ENCODE measurements at places on chromosomes 11 and 22.
A peak's percentile ranks its signal among the peaks of the same experiment; 100 is the strongest.

DNA sequence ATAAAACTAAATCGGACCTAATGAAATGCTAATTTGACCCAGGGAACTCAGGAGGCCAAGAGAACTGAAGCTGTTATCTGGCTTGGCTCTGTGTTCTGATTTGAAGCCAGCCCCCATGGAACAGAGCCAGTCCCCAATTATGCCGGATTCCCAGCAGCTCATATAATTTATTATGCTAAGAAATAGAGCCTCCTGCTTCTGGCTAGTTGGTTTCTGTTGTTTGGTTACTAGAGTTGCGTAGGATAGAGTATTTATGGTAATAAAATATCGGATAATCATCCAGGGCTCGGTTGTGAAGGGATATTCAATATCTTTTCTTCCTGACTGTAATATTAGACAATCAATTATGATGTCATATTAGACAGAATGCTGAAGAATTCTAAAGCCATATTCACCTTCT is 120.4 kb upstream of the TTC12 start:
- DNase-seq: peak; percentile 33

- no peak for DNase-seq
These were observed 3.1 kb downstream of the RAC2 start for GRCh38 chr22:37240941-37241320.

GRCh38 chr11:12769834-12770345 is 95.7 kb downstream of the TEAD1 start:
- DNase-seq: peak; percentile 89

DNA sequence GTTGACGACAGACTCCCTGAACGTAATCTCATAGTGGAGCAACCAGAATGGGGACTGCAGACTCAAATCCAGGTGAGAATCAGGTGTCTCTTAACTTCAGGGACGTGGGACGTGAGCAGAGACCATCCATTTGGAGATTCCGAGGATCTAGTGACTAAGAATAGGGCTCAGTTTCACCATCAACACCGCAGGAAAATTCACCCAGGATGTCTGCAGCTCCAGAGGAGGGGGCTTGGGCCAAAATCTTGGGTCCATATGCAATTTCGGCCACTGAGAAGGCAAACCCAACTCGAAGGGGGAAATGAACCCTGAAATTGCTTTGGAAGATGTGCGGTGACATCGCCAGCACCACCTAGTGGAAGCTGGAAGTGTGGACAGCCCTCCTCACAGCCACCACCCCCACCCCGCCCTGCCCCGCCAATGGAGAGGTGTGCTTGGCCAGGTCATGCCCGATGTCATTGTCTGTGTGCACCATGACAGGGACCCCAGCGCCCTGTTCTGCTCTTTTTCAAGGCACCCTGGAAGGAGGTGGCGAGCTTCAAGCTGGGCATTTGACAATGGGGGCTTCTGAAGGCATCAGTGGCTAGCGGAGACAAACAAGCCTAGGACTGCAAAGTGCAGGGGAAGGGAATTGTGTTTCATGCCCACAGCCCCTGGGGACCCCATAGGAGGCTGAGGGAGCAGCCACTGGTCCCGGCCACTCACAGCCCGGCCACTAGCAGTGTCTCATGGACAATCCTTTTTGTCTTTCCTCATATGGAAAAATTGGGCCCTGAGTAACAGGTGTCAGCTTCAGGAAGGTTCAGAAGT is 24.8 kb downstream of the APOL1 start:
- DNase-seq: peak; percentile 62

- DNase-seq: no peak
These were observed 12.3 kb downstream of the MYRF start for GRCh38 chr11:61764606-61765260.

GRCh38 chr11:74646215-74646614 is 53.8 kb downstream of the POLD3 start:
- no peak for DNase-seq

DNA sequence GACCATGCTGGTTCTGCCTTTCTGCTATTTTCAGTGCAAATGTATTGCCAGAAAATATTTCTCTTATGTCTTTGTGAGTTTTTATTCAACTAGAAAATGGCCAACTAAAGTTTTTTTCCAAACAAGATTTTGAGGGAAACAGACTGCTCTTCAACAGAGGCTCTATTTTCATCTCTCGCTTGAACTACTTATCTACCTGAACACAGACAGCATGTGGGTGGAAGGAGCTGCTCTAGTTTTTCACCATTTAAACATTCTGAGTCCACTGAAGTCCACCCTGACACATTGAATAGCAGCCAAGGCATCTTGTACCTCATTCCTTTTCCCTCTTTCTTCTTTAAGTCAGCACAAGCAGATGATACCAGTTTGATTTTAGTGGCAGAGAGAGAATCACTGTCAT is 9.8 kb upstream of the OR9I1 start:
- no peak for DNase-seq

- DNase-seq: no peak
These were observed 337.9 kb downstream of the BRD1 start for GRCh38 chr22:49489821-49490220.

DNA sequence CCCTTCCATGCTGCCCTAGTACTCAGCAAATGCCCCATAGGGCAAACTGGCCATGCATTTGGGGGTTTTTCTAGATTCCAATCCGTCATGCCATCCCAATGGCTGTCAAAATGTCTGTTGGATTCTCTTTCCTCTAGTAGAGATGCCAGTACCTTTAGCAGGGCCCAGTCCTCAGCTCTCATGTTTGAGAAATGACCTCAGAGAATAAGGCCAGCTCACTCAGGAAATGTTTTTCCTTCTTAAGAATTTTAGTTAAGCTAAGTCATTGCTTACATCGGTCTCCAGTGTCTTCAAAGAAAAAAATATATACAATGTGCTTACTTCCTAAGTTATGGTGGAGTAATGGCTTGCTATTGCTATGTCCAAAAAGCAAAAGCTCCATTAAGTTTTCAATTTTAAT is 14.1 kb upstream of the ALKBH3 start:
- DNase-seq: peak; percentile 9

- peak; percentile 97 for DNase-seq
These were observed 1.7 kb upstream of the GAB2 start for GRCh38 chr11:78419327-78419726.

DNA sequence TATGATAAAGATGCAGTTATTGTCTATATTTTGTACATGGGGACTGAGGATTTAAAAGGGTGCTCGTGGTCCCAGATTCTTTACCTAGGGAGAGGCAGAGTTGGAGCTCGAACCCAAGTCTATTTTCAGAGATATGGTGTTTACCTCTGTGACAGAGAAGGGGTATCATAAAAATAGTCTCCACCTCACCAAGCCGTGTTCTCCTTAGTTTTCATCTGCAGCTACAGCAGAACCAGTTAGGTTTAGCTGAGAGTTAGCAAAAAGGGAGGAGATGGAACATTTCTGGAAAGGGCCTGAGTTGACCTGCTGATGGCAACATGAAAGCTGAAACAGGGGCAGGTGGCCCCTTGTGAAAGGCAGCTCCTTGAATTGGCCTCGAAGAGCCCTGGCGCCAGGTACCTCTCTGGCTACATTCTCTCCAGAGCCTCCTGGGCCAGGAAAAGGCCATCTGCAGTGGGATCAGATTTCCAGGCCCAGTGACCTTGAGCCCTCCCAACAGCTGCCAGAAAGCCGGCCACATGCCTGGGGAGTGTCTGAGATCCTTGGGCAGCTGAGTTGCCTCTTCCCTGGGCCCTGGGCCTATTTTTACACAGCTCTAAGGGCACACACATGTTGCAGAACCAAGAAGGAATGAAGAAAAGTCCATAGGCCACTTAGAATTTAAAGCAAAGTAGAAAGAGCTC is 136.6 kb downstream of the NAV2 start:
- DNase-seq: peak; percentile 69

DNA sequence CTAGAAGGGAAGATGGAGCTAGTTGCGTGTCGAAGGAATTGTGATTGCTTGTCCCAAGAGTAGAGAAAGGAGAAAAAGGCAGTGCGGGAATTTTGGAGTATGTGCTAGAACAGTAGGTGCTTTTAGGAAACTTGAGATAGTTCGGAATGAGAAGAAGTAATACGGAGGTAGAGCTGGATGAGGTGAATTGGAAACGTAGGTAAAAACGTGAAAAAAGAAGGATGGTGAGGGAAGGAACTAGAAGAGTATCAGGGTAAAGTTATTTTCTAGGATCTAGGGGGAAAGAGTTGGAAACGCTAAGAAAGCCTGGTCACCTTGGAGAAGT is 1.4 kb downstream of the CEP57 start:
- no peak for DNase-seq

DNA sequence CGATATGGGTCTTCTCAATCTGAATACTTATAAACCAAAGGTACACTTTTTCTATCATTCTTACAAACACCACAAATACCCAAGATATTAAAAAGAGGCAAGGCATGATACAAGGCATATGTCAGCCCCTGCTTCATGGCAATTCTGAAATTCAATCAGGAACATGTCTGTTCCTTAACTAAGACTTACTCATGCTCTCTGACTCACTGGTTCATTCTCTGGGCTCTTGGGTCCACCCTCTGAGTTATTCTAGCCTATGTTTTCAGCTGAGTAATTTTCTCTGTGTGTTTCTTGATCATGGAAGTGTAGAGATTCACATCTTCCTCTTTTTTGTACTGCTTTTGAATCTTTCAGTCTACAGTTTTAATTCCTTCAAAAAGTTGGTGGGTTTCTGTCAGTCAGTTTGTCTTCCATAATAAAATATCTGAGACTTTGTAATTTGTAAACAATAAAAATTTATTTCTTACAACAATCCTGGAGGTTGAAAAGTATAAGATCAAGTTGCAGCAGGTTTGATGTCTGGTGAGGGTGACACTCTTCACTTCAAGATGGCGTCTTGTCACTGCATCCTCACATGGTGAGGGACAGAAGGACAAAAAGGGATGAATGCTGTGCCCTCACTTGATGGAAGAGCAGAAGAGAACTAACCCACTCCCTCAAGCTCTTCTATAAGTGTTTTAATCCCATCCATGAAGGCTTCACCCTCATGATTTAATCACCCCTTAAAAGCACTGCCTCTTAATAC is 211.7 kb downstream of the FAM76B start:
- peak; percentile 70 for DNase-seq

- DNase-seq: no peak
These were observed 5.8 kb downstream of the LIF start for GRCh38 chr22:30240541-30241417.

- DNase-seq: no peak
These were observed 285.9 kb downstream of the BRD1 start for GRCh38 chr22:49541693-49542230.

GRCh38 chr22:47836957-47837356 is 1074.5 kb downstream of the TBC1D22A start:
- DNase-seq: peak; percentile 71

DNA sequence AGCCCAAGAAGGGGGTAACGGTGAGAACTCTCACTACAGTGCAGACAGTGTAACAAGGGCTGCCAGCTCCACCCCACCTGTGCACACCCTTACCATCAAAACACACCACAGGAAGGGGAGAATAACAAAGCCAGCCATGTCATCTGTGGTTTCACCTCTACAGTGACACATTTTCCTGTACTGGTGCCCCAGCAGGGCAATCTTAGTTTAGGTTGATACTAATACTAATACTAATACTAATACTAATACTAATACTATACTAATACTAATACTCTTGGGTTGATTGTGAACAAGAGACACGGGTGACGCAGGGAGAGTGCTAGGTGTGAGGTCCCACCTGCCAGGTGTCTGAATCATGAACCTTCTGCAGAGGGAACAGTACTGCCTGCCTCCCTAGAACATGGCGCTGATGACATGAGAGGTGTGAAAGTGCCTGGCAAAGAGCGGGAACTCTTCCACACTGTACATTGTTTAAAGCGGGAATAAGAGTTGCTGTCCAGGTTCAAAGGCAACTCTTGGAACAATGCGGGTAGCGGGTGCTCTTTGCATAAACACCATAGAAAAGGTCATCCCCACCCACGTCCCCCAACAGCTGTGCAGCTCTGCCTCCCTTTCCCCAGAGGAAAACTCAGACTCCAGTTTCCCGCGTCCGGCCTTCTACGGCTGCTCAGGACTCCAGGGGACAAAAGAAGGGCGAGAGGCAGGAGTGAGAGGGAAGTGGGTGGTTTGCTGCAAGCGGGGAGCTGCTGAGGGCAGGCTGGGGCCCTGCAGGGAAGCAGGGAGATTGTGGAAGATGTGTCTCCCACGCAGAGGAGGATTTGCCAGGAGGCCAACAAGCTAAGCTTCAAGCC is 25.0 kb upstream of the TMPRSS4 start:
- DNase-seq: no peak
